Thoracic aorta (tissue), 2 donors: ENCODE measurements at places on chromosomes 5 and 9. TPM values are rescaled to one million over a fixed set of nuclear protein-coding genes. Genes with fewer than 3 reads are reported as not detected.

- DNase-seq = no peak
Measured at GRCh38 chr5:136814619-136815378, 449.5 kb upstream of the TRPC7 start.

DNA sequence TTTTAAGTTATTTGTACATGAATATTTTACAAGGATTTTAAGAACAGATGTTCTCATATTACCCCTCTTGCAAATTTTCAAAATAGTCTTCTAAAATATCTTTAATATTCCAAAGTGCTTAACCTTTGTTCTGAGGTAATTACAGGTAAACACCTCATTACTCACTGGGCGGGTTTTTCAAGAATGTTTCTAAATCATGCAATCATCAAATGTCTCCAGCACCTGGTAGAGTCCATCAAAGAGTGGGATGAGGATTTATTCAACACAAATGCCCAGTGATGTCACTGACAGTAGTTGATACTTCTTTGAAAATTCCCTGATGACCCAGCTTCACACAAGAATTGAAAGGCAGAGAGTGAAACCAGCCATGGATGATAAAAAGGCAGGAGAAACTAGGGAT lies 114.4 kb downstream of the SEC61B start:
- no peak for DNase-seq

DNA sequence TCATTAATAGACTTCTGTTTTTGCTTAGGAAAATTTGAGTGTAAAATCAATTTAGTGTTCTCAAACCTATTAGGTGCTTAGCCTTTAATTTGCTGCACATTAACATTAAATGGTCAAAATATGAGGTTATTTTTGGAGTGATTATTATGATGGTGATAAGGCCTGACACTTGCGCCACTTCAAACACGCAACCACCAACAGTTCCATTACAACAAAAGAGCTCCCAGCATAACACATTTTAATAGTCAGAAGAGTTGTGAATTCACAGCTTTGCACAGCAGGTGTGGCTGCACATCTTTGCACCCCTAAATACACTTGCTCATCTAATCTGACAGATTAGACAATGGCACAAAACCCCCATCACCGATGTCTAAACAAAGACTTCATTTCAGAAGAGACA lies 940.7 kb downstream of the NR2F1-AS1 start:
- no peak for DNase-seq

DNA sequence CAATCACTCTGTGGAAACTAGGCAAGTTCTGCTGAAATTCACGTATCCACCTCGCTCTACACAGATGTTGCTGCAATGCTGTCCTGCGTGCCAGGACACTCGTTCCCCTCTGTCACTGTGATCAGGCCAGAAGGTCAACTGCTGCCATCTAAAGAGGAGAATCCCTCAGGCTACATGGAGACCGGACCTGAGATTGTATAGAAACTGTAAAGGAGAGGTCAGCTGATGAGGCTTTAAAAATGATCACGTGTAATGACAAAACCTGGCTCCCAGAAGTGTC lies 80.1 kb downstream of the PRRT1B start:
- DNase-seq = no peak

GRCh38 chr9:116674210-116674980 lies 12.7 kb upstream of the TRIM32 start:
- no peak for DNase-seq

ZNF300 gene
- 3.8 TPM for total RNA-seq
